Activated CD8-positive, alpha-beta memory T cell treated with anti-CD3 and anti-CD28 coated beads for 24 hours (primary cell): ENCODE measurements at places on chromosomes 12 and 14.

DNA sequence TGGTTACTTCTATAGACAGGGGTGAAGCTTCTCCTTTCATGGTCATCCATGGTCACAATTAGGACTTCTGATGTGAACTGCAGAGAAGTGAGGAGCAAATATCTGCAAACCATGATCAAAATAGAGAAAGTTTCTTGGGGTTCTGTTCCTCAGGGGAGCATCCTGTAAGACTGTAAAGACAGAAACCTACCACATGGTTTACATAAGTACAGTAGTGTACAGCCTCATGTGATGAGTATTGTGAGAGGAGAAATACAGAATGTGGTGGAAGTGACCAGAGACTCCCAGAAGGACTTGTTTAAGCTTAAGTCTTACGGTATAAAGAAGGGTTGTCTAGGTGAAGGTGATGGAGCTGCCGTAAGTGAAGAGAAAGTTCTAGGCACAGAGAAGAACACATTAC lies 484.7 kb downstream of the LRIG3 start:
- no peak for DNase-seq

DNA sequence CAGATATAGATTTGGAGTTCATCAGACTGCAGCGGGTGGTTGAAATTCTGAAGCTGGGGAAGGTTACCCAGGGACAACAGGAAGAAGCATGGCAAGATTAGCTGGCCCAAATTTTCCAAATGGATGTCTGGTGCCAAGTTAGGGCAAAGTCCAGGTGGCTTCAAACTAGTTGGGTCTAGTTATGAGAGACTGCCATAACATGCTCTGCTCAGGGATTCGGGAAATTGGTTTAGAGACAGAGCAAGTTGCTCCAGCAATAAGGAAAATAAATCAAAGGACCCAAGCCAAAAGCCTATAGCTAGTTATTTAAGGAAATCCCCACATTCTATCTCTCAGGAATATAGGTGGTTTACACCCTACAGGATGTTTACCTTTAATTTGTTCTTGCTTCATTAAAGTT lies 125.7 kb upstream of the BTG1 start:
- no peak for DNase-seq

DNA sequence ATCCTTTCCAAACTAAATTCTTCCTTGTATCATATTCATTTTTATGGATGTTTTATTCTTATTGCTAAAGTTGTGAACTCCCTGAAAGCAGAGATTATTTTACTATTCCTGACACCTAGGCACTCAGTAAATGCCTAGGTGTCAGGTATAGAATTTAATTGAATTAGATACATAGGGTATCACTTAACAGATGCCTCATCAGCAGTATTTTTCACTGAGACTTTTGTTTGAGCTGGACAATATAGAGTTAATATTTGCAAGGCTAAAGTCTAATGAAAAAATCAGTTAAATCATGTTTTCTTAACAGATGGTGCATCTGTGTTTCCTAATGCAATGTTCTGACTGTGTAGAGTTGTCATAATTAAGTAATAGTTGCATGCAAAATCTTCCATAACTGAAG lies 182.7 kb downstream of the DERA start:
- no peak for DNase-seq

DNA sequence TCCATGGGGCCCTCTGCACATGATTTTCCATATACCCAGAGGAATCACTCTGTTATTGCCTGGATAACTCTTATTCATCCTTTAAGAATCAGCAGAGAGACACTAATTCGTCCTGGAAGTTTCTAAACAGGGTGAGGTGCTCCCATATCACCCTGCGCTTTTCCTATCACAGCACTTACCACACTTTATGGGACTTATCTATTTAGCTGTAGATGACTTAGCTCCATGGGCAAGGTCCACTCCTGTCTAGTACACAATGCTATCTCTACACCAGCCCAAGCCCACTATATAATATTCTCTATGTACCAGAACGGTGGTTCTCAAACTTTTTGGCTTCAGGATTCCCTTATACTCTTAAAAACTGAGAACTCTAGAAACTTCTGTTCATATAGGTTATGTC lies 111.7 kb downstream of the EFCAB11 start:
- no peak for DNase-seq

GRCh38 chr14:75454963-75455546 lies 27.2 kb downstream of the JDP2 start:
- no peak for DNase-seq

GRCh38 chr12:27710592-27711316 lies at the start of gene MRPS35:
Gene MRPS35 (plus strand): TSS chr12:27710832. CDS start chr12:27710844, 12 bp downstream.
- DNase-seq, result peak; percentile 96

DNA sequence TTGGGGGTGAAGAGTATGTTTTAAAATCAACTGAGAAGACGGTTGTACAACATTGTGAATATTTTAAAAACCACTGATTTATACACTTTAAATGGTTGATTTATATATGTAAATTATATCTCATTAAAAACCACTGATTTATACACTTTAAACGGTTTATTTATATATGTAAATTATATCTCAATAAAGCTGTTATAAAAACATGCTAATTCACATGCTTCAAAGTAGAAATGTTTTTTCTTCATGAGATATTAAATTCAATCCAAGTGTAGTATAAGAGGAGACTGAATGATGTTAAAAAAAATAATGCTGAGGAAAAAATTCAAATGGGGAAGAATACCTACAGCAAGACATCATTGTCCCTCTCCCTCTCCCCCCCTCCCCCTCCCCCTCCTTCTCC lies 92.9 kb downstream of the ATXN2 start:
- no peak for DNase-seq

DNA sequence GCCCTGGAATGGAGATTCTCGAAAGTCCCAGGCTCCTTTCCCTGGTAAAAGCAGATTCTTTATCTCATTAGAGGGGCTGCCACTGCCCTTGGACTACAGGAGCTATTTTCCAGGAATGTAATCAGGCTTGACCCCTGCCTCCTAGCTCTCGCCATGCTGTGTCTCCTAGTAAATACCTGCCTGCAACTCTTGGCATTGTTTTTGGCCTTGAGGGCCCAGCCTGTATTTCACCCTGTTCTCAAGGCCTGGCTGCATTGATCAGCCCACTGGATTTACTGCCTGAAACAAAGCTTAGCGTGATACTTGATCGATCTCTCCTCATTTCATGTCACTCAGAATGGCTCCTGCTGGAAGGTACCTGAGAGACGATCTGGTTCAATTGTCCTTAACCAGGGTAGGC lies 273.7 kb downstream of the CACNA1C start:
- DNase-seq, result no peak

DNA sequence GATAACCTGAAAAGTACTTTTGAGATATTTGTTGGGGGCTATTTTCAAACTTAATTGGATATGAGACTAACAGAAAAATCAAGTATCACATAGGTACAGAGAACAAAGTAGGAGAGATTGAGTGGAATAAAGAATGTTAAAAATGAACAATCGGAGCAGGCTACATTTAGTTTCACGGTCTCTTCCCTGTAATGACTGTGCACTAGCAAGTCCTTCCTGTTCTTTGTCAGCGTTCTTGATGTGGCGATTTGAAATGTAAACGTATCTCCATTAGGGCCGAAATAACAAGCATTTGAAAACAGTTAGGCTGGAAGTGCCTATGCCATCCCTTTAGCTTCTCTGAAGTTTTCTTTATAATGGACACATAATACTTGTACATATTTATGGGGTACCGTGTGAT lies 31.0 kb downstream of the SLC25A29 start:
- no peak for DNase-seq

GRCh38 chr14:75399843-75400775 lies 27.7 kb upstream of the JDP2 start:
- no peak for DNase-seq

GRCh38 chr14:100033347-100034075 lies 31.7 kb upstream of the EVL start:
- DNase-seq, result no peak

DNA sequence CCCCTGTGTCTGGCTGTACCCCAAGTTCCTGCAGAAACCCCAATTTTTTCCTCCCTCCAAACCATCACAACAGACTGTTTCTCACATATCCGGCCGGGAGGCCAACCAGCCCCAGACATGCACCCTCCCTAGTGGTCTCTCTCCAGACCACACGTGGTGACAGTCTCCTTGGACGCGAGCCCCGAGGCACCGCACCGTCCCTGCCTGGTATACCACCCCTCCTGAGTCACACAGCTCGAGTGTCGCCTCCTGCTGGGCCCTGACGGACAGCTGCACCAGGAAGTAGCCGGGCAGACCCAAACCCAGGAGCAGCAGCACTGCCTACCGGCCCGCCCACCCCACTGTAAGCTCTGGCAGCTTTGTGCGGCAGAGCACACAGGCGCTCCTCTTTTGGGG lies 97.4 kb downstream of the RFLNA start:
- no peak for DNase-seq

DNA sequence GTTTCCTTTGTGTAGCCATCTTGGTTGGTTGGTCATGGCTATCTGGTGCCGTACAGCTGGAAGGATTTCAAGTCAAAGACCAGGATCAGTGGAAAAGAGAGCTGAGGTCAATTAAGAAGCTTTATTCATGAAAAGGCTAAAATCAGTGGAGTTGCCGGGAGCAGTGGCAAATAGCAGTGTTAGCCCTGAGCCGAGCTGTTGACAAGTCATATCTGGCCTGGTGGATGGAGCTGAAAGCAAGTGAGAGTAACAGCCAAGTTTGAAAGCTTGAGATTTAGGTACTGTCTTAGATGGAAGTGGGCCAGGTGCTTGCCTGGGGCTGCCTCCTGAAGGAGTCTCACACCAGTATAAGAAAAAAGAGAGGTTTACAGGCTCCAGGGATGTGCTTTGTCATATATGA lies 9.0 kb downstream of the BATF start:
- DNase-seq, result no peak

- DNase-seq, result no peak
Measured at GRCh38 chr14:89128311-89129026, 288.6 kb downstream of the FOXN3 start.

- no peak for DNase-seq
Measured at GRCh38 chr14:32183151-32184058, 18.4 kb upstream of the RNU6-7 start.

- DNase-seq, result no peak
Measured at GRCh38 chr14:103558071-103558882, 4.2 kb downstream of the BAG5 start.

DNA sequence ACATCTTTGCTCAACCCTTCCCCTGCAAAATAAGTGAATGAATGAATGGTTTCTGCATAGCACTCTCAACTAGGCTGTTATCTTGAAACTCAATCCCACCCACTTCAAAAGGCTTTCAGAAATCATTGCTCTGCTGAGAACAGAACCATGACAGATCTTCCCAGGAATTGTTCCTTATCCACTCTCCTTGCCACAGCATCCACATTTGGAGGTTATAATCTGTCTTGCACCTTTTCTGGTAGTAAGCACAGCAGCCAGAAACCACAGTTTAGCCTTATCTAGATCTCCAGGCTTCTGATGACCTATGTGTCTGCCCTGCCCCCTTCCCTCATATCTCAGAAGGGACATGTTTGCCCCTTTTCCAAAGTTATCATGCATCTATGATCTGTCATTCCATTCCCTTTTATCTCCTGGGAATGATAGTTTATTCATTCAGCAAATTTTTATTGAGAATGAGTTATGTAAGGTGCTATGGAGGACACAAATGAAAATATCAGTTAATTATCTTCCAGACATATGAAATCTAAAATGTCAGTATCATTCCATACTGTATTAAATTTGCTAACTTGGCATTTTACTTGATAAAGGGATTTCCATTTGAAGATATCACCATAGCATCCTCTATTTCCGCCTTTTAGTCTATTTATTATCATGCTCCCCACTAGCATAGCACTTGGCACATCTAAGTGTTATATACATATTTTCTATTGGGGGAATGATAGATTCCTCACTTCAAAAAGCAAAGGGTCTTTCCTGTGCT lies 21.4 kb downstream of the LGR5 start:
- DNase-seq, result no peak

- DNase-seq, result no peak
Measured at GRCh38 chr12:49044660-49045059, 15.9 kb downstream of the KMT2D start.

DNA sequence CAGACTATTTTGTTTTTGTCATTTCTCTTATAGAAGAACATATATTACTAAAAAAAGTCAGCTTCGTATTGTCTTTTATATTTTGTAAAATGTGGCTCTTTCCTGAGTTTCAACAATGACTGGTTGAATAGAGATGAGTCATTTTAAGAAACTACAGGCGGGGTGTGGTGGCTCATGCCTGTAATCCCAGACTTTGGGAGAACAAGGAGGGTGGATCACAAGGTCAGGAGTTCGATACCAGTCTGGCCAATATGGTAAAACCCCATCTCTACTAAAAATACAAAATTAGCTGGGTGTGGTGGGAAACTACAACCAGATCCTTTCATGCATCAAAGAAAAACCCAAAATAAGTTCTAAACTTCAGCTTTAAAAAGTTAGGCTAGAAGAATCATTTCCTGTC lies 28.8 kb downstream of the HECTD4 start:
- DNase-seq, result no peak

- DNase-seq, result no peak
Measured at GRCh38 chr12:105358789-105359188, 28.3 kb downstream of the C12orf75 start.

DNA sequence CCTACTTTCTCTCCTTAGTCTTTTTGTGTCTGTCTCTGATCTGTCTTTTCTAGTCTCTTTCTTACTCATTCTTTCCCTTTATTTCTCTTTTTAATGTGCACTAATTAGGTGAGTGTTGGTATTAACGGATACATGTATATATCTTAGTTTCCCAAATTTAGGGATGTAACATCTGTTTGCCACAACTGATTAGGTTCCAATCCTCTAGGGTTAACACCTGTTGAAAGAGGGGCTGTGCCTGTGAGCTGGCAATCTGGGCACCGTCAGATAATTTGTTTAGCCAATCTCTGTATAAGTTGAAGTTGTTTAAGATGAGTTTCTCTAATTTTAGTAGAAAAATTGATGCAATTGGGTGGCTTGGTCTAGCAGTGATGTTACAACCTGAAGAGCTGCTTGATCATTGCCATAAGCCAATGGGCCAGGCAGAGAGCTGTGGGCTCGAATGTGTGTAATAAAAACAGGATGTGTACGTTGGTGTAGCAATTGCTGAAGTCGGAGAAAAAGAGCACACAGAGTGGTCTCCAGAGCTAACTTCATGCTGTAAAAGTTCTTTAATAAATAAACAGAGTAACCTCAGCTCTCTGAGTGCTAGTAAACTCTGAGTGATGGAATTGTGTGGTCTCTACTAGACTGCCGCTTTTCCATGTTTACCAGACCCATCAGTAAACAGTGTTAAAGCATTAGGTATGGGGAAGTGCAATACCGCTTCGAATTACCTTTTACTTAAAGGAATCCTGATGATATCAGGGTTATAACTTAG lies 18.3 kb upstream of the LYZ start:
- DNase-seq, result peak; percentile 62

DNA sequence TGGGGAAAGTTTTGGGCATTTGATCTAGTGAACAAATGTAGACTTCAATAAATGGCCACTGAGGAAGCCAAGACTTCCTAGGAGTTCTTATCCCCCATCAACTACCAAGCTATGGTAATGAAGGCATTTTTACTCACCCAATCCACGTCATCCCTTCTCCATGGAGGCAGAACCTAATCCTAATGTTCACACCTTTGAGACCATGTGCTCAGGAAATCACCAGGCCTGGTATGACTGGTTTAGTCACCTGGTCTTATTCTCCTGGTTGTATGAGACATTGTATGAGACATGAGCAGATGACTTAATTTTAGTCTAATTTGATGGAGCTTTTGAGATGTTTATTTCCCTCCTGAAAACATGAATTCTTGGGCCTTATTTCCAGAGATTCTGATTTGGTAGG lies 88.6 kb downstream of the PAX9 start:
- DNase-seq, result no peak

GRCh38 chr14:23364164-23365035 lies 572 bp downstream of the EFS start:
- DNase-seq, result no peak
